ENCODE measurements at places on chromosomes 6 and 20.

DNA sequence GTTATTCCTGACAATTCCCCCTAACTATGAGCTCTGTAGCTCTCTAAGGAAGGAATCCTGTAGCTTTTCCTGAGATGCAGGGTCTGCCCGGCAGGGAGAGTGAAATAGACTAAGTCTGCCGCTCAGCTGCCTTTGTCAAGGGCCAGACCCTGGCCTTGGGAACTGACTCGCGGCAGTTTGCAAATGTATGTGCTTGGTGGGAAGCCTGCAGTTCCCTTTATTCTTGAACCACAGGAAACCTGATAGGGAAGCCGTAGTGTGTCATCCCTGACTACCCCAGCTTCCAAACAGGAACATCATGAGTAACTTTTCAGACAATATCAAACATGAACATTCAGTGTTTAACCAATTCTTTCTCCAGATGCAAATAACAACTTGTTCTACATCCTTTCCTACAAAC, 78.7 kb upstream of the IFNGR1 start:
- DNase-seq, result no peak

DNA sequence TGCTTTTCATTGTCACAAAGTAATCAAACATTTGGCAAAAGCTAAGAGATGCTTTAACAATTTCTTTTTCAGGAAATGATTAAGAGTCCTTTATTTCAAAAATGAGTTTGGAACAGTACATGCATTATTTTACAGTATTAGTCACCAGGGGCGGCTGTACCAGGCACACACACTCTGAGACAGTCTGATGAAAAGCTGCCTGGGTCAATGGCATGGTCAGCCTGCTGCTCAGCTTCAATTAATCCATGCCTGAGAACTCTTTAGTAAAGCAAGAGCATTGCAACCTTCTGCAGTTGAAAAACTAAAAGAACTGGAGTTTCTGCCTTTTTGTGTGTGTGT, 105.5 kb downstream of the TULP4 start:
- no peak for DNase-seq

DNA sequence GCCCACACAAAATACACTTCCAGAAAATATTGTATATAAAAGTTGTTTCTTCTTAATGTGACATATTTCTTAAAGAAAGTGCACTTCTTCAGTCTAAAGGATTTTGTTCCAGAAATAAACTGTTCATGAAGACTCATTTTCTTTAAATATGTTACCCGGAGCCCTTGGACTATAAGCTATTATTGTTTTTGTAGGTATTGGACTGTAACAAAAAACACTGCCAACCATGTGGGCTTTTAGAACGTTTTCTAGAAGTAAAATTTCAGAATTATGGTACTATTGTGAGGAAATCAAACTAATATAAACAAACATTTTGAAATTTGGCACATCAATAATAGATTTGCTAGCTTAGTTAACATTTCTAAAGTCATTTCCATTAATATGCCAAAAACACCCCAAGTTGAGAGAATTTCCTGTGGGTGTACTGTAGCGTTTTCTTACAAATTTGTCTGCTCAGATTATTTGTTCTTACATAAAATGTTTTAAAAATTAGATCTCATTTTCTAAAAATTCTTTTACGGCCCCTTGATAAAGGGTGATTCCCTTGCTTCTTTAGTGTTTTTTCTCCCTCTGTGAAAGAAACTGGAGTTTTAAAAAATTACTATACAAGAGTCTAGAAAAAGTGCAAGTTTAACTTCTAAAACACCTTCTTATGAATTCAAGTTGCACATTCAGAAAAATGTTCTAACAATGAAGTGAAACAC, 3.4 kb downstream of the NKX2-4 start:
- no peak for DNase-seq

- DNase-seq, result no peak
Observed at GRCh38 chr6:155319902-155320301, 5.6 kb upstream of the TFB1M start.

DNA sequence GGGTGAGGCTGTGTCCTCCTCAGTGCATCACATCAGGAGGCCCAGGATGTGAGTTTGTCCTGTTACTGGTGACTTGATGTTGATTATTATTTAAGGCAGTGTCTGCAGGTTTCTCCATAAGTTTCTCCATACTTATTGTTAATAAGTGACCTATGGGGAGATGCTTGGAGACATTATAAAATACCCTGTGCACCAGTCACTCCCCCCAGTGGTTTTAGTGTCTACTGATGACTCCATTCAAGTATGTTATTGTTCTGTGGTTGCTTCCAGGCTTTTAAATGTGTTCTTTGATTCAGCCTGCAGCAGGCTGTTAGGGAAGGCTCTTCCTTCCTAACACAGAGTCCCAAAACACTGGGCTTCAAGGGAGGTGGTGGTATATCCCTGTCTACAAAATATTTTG, 14.6 kb upstream of the CST3 start:
- no peak for DNase-seq

DNA sequence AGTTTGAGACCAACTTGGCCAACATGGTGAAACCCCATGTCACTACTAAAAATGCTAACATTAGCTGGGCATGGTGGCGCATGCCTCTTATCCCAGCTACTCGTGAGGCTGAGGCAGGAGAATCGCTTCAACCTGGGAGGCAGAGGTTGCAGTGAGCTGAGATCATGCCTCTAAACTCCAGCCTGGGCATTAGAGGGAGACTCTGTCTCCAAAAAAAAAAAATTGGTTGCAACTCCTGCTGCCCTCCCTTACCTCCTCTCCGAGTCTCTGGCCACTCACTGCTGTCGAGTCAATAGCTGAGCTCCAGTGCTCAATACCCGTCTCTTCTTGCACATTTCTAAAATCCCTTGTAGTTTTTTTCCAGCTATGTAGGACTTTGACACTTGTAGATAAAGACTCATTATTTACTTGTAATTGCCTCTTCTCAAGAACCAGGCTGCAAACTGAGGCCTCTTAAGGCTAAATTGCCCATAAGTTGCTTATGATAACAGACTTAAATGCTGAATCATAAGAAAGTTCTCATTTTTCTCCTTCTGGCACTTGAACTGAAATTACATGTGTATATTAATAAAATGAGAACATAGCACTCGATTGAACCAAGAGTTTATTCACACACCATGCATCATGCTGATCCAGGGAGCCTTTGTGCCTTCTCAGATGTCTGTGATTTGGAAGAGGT, 13.8 kb downstream of the HECA start:
- DNase-seq, result no peak

- DNase-seq, result no peak
Observed at GRCh38 chr20:41717483-41717882, 99.3 kb upstream of the CHD6 start.

- no peak for DNase-seq
Observed at GRCh38 chr6:129312880-129313279, 397.1 kb downstream of the ARHGAP18 start.
